Activated T-cell treated with anti-CD3 and anti-CD28 coated beads for 24 hours (primary cell): ENCODE measurements at places on chromosomes 2 and 18.

DNA sequence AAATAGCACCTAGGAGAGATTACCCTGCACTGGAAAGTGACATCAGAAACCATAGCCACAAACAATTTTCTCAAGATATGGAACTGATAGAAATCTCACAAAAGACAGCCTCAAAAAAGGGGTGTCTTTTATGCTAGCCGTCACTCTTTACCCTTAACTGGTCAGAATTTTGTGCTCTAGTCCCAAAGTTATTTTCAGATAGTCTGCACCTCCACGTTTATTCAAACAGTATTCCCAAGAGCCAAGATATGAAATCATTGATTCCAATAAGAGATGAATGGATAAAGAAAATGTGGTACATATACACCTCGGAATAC, 23.5 kb upstream of the PMAIP1 start:
- DNase-seq: no peak

GRCh38 chr18:63286926-63287325, 32.6 kb downstream of the BCL2 start:
- no peak for DNase-seq

DNA sequence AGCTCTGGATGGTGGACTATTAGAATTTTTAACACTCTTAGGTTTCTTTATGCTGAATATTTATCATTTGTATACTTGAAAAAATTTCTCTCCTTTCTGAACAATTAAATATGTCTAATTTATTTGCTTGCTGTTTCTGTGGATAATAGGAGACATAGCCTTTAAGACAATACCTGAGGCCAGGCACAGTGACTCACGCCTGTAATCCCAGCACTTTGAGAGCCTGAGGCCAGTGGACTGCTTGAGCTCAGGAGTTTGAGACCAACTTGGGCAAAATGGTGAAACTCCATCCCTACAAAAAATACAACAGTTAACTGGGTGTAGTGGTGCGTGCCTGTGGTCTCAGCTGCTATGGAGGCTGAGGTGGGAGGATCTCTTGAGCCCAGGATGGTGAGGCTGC, 54.7 kb downstream of the FAM117B start:
- no peak for DNase-seq

DNA sequence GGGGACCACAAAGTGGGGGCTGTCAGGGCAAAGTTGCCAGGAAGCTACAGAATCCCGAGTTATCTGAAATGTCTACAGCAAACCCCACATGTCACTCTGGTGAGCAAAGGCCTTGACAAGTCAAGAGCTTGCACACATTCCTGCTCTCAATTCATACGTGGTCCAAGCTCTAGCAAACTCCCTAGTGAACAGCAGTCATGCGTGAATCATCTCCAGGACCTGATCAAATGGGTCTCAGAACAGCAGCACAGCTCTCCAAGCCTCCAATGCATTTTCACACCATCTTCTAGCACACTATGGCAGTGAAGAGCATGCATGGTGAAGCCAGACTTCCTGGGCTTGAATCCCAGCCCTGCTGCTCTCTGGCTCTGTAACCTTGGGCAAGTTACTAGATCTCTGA, 68.5 kb downstream of the MYO5B start:
- DNase-seq: no peak

DNA sequence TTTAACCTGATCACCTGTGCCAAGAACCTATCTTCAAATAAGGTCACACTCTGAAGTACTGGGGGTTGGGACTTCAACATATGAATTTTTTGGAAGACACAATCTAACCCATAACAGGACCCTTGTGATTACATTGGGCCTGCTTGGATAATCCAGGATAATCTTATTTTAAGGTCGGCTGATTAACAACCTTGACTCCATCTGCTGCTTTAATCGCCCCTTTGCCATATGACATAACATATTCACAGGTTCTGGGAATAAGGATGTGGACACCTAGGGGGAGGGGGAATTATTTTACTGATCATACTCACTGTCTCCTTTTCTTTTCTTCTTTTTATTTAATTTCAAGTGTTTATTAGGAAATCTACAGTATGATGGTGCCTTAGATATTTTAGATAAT, 34.8 kb downstream of the CDH20 start:
- no peak for DNase-seq

DNA sequence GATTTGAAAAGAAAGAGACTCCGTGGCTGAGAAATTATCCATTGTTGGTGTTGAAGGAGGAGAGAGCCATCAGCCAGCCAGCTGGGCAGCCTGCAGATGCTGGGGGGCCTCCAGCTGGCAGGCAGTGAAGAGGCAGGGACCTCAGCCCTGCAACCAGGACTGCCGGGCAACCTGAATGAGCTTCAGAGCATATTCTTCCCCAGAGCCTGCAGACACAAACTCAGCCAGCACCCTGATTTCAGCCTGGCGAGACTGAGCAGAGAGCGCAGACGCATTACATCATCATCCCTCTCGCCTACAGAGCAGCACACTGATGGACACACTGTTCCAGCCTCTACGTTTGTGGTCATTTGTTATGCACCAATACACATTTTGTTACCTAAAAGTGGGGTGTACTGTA, 150.7 kb upstream of the RAB6C start:
- no peak for DNase-seq

GRCh38 chr2:75982719-75983118, 272.0 kb upstream of the GCFC2 start:
- no peak for DNase-seq

GRCh38 chr2:176997792-176998169, 214.8 kb upstream of the HNRNPA3 start:
- DNase-seq: no peak

GRCh38 chr18:49565612-49566011, 3.8 kb downstream of the LIPG start:
- DNase-seq: no peak

DNA sequence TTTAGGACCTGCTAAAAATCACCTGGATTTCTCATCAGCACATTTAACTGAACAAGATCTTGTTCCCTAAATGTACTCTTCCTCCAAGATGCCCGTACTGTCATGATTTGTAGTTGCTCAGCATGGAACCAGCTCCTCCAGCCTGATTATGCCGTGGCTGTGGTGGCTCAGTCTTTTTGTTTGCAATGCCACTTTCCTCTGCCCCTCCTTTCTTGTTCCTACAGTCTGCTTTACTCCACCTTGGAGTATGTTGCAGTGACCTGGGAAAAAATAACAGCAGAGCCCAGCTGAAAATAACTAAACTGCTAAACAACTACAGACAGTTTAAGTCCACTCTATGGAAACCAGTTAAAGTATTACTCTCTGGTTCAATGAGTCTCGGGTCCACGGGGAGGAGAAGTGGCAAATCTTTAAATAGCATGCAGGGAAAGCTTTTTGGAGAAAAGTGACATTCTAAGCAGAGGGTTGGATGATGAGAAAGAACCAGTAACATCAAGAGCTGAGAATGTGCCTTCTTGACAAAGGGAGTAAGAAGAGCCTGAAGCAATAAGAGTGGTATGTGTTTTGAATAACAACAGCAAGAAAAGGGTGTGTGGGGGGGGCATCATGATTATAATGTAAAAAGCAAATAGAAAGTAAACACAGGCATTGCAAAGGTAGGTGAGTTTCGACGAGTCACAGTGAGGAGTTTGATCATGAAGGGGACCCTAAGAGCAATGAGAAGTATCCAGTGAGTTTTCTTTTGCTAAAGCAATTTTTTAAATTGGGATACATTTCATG, 225.7 kb downstream of the TMX3 start:
- DNase-seq: no peak

GRCh38 chr2:46286715-46287114, 10.5 kb upstream of the EPAS1 start:
- no peak for DNase-seq

GRCh38 chr2:63698786-63699548, 110.2 kb downstream of the MDH1 start:
- no peak for DNase-seq

DNA sequence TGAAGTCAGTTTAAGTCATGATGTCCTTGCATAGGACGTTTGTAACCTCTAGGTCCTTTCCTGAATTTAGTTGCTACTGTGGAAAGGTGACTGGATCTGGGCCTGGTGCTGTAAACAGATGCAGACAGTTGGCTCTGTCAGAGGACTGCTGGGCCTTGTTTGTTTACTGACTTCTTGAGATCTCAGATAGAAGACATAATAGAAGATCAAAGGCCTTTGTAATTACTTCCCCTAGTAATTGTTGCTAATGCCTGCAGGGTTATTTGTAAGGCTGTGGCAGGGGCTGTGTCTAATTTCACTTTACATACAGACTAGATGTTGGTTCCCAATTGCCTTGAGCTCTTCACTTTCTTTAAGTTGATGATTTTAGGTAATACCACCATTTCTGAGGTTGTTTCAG, 42.5 kb downstream of the LYPD6B start:
- DNase-seq: no peak

DNA sequence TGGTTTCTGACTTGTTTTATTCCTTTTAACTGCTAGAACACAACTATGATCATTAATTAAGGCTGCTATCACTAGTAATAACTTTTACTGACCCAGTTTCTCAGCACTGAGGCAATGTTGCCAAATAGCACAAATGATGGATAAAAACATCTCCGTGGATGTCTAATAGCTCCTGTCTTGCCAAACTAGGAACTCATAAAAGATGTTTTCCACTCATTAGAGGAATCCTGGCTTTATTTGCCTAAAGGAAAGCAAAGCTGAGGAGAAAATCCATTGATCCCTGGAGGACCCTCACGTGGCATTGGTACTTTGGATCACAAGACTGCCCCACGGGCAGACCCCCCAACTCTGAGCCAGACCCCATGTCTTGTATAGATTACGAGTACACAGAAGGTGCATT, 96.1 kb upstream of the ZNF397 start:
- no peak for DNase-seq

GRCh38 chr2:160581448-160581847, 87.8 kb upstream of the RBMS1 start:
- no peak for DNase-seq

DNA sequence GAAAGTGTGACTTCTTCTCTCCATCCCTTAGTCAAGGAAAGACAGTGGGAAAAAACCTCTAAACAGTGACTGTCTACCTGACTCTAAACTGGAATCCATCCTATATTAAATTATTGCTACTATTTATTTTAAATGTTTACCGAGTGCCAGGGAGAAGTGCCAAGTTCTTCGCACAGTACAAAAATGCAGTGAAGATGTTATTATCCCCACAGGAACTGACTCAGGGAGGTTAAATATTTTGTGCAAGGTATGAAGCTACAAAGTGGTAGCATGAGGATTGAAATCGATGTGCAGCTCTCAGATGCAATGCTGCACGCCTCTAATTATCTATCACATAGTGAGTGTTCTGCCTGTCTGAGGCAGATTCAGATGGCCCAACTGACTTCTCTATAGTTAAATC, 91.1 kb downstream of the MEP1B start:
- no peak for DNase-seq

- no peak for DNase-seq
Observed at GRCh38 chr2:158131919-158132566, 30.4 kb downstream of the UPP2 start.

DNA sequence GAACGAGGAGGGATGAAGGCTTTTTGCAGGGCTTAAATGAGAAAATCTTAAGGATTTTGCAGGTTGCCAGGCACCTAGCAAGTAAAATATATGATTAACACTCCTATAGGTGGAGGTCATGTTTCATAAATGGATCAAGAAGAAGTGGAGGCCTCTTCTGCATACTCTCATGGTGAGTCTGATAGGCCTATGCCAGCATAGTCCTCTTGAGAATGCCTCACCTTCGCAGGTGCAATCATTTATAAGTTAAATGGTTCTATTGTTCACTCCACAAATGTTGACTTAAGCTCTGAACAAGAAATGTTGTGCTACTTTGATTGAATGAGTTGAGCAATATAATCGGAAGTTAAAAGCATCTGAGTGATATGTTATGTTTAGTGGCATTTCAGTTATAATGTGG, 12.1 kb downstream of the LRRTM1 start:
- DNase-seq: no peak

DNA sequence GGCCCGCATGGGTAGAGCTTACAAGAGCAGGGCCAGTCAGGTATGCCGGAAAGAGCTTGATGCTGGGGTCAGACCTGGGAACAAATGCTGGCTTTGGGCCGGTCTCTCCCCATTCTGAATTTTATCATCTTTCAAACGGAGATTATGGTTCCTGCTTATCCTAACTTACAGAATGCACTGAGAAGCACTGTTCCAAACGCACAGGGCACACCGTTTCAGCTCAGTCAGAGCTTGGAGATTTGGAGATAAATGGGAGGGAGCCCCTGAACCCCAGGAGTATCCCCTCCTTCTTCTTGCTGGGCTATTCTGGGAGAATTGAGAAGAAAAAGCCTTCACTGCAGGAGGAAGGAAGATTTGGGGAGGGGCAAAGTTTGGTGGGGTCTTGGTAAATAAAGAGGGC, 169.4 kb downstream of the DDX1 start:
- DNase-seq: no peak

DNA sequence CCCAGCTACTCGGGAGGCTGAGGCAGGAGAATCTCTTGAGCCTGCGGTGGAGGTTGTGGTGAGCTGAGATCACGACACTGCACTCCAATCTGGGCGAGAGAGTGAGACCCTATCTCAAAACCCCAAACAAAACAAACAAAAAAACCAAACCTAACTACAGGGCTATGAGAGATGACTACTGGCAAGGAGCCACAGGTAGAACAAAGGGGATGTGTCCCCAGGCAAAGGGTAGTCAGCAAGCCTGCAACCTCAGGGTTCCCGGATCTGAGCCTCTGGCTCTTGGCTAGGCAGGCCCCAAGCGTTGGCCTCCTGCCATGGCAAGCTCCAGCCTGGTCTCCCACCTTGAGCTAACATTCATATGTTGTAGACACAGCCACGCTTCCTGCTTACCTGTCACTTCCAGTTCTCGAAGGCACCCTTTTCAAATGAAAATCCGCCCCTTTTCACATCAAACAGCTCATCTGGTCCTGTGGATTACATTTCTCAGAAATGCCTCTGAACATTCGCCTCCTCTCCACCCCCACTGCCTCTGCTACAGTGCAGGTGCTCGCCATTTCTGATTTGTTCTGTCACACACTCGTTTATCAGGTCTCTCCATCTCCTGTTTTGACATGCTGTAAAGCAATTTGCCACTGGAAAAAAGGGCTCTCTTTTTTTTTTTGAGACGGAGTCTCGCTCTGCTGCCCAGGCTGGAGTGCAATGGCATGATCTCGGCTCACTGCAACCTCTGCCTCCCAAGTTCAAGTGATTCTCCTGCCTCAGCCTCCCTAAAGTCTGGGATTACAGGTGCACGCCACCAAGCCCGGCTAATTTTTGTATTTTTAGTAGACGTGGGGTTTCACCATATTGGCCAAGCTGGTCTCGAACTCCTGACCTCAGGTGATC, 13.1 kb upstream of the ACTR3 start:
- peak; percentile 50 for DNase-seq
